ENCODE measurements at places on chromosomes 11 and 22. TPM values are rescaled to one million over a fixed set of nuclear protein-coding genes. Genes with fewer than 3 reads are reported as not detected.

GRCh38 chr22:49992921-49993648, 19.5 kb downstream of the IL17REL start:
- DNase-seq = no peak

DNA sequence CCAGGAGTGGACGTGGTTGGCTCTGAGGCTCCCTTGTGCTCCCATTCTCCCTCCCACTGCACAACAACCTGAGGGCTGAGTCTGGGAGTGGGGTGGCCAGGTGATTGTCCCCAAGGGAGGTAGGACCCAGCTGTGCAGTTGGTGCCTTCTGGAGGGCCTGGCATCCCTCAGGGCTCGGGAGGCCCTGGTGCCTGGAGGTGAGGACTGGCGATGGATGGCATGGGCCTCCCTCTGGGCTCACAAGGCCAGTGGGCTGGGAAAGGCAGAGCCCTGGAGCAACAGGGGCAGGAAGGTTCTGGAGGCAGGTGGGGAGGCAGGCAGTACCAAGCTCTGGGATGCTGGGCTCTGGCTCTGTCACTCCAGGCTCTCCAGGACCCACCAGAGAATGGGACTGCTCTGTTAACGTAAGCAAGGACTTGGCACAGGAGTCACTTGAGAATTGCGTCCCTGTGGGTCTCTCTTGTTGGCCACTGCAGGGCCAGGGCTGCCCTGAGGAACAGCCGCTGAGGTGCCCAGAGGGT, 114.2 kb downstream of the KCNQ1OT1 start:
- DNase-seq = no peak

OR56A5 gene
- not detected for total RNA-seq

SEC14L3 gene
- total RNA-seq = not detected

MCHR1 gene
- not detected for total RNA-seq

DNA sequence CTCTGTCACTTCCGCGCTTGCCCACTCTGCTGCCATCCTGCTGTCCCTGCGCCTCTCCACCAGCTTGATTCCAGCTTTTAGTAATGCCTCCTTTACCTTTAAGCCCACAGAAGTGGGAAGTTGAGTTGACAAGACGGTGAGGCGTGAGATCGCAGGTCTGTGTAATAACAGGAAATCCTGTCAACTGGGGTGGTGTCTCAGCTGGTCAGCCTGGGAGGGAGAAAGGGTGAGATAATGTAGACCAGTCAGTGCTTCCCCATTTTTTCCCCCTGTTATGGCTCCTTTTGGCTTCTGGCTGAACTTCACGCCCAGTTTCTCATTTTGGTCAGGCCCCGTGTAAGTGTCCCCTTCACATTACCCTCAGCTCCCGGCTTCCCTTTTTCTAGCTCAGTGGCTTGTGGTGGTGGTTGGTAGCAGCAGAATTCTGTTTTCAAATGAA, 98.9 kb downstream of the TRAF6 start:
- no peak for DNase-seq

DNA sequence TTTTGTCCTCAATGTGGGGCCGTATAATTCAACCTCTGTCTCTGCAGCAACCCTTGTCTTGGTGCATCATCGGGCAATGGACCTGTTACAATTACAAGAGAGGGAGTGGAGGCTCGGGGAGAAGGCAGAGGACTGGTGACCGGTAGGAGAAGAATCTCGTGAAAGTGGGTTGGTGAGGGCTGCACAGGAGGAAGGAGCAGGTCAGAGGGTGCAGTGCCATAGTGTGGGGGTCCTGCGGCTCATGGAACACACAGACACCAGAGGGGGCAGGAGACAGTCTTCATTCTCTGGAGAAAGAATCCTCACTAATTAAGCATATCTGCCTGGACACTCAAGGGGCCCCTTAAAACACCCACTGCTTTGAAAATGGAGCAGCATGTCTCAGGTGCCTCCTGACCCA, 174.7 kb upstream of the B3GAT1 start:
- DNase-seq = no peak

- DNase-seq = no peak
Observed at GRCh38 chr11:763073-763463, 14.2 kb downstream of the GATD1 start.

TEX12 gene
- total RNA-seq = not detected

EXPH5 gene
- 6.8 TPM for total RNA-seq

DNA sequence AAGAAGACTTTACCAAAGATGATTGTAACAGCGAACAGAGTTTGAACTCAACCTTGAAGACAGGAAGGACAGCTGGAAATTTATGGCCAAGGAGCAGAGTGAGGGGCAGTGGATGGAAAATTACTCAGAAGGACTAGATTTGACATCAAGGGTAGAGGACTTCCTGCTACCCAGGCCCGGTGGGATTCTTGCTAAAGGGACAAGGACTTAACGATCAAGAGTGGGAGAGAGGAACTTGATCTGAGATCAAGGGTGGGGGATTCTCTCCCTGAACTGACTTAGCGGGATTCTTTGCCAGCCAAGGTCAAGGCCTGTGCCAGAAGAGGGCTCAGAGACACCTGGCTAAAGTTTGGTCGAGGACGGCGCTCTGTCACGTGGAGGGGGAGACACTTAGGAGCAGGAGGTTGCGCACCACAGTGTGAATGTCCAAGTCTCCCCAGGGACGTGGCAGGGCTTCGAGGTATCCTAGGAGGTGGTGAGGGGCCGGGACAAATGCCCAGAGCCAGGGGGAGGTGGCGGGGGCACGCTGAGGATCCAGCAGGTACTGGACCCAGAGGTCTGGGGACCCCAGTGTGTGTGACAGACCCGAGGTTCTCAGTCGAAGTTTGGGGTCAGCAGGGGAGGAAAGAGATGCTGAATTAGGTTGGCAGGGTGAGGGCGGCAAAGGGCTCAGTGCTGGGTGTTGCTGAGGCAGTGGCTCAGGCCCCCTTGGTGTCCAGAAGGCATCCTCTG, 46.1 kb upstream of the SHISAL1 start:
- DNase-seq = no peak

- DNase-seq = no peak
Observed at GRCh38 chr11:100855466-100856067, 168.5 kb downstream of the ARHGAP42 start.

CHRM1 gene
- not detected for total RNA-seq

GRCh38 chr11:73759610-73760134, 1.2 kb downstream of the RAB6A start:
- no peak for DNase-seq

Measured in epithelial cell of proximal tubule (primary cell).